T-helper 22 cell (primary cell): ENCODE measurements at places on chromosomes 12 and 14.
A peak's percentile ranks its signal among the peaks of the same experiment; 100 is the strongest.

GRCh38 chr12:3905664-3906063, 32.5 kb upstream of the PARP11 start:
- DNase-seq: no peak

- DNase-seq: no peak
Measured at GRCh38 chr12:22163594-22163993, 117.6 kb downstream of the CMAS start.

DNA sequence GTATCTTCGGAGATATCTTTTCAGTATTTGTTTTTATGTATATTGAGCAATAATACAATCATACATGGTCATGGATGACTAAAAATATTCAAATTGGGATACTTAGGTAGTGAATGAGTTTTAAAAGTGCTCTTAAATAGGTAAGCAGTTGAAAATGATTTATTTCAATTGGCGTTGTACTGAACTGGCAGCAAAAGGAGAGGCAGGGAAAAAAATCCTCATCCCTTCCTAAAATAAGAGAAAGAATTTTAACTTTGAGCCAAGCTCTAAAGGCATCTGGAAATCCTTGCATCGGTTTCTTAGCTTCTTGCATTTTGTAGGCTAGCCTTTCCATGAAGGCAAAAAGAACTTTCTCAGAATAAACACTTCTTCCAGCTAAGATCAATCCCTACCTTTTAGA, 125.2 kb downstream of the MGST1 start:
- no peak for DNase-seq

- DNase-seq: no peak
Measured at GRCh38 chr14:63543826-63544406, 739 bp upstream of the PPP2R5E start.

- no peak for DNase-seq
Measured at GRCh38 chr12:132245521-132246101, 83.8 kb downstream of the GALNT9 start.

GRCh38 chr14:68897559-68898155, 81.4 kb downstream of the ACTN1 start:
- DNase-seq: no peak

DNA sequence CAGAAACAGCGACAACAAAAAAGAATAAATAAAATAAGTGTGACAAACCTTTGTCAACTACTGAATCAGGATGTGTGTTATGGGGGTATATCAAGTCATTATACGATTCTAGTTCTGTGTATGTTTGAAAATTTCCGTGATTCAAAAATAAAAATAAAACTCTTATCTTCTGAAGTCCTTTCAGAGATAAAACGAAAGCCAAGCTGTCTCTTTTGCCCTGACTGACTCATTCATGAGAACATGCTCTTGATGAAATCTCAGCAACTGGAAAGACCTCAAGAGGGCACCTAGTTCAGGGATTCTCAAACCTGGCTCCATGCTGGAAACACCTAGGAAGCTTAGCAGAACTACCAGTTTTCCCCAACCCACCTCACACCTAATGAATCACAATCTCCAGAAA, 9.2 kb downstream of the FOXN3 start:
- no peak for DNase-seq

- no peak for DNase-seq
Measured at GRCh38 chr12:6963016-6963731, 7.3 kb downstream of the PHB2 start.

DNA sequence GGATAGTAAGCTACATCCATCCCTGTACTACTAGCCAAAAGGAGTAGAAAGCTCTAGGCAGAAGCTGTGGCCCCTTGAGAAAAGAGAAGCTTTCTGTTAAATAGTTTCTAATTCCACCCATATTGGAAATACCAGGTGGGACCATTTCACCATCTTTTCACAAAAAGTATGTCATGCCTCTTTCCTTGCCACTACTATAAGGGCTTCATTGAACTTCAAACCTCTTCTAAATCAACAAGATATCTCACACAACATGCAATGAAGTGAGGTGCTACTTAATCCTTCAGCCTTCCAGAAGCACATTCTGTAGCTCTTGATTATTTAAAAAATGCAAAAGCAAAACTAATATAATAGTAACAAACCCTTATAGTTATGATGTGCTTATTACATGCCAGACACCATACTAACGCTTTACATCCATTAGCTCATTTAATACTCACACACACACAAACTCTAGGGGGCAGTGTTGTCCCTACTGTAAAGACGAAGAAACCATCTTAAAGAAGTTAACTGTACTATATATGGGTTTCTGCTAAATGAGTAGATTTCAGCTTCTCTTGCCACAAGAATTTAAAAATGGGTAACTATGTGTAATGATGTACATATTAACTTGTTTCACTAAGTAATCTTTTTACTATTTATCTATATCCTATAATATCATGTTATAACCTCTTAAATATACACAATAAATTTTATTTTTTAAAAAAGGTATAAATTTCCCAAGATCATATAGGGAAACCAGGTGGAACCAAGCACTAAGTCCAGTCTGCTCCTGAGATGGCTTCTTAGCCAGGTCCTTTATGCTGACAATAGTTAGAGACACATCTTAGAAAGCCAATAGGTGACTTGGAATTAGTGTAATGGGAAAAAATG, 124.4 kb downstream of the RPS29 start:
- DNase-seq: peak; percentile 5
